ENCODE measurements at places on chromosomes 5 and 9.

DNA sequence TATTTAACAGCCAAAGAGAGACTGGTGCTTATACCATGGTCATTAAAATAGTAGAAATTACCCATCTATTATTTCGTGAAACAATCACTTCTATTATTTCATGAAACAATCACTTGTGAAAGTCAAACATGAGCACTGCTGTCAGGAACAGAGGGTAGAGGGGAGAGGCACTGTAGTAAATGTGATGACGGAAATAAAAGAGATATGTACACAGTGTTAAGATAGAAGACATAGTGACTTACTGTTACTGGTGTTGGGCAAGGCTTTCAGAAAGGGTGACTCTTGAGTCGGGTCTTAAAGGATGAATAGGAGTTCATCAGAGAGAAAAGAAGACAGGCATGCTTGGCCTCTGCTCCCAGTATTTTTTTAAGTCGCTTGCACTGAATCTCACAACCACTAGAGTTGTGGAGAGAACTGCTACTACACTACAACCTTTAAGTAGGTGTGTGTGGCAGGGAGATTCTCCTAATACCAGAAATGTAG lies 162.6 kb upstream of the GNA14 start:
- H3K27me3 ChIP-seq, result no peaks in the 10 kb centered on the region
- H3K27ac ChIP-seq, result no peak overlapping the region
- no peak for DNase-seq
- no peak overlapping the region for H3K4me3 ChIP-seq
- H3K4me1 ChIP-seq, result peaks cover 9% of the 10 kb centered on the region

GRCh38 chr5:129747572-129748407 lies at the start of gene MINAR2:
TSS of gene MINAR2 (plus strand) at chr5:129748094. CDS start at chr5:129748191, 97 bp downstream.
- DNase-seq, result no peak
- peaks cover 27% of the 10 kb centered on the region for H3K4me1 ChIP-seq

DNA sequence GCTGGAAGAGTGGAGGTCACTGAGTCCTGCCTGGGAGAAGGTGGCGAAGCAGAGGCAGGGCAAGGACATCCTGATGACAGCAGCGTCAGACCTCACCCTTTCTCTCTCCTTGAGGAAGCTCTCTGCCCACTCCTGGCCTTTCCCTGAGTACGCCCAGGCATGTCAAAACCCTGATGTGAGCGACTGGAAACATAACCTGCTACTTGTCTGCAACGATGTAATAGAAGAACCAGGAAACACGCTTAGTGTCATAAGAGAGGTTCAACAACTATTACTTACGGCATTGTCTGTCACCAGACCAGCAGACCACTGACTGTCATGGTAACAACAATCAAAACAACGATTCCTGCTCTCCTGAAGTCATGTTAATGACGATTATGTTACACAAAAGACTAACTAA lies 152.4 kb downstream of the ACTL7B start:
- no peak overlapping the region for H3K4me3 ChIP-seq
- H3K27me3 ChIP-seq, result peaks cover 5% of the 10 kb centered on the region
- no peaks in the 10 kb centered on the region for H3K36me3 ChIP-seq

- H3K27me3 ChIP-seq, result peaks cover 4% of the 10 kb centered on the region
- peaks cover 38% of the 10 kb centered on the region for H3K4me1 ChIP-seq
- H3K36me3 ChIP-seq, result no peaks in the 10 kb centered on the region
- no peak overlapping the region for H3K4me3 ChIP-seq
- no peak for DNase-seq
Measured at GRCh38 chr9:7984692-7985091, 185.1 kb upstream of the DMAC1 start.

- H3K36me3 ChIP-seq, result no peaks in the 10 kb centered on the region
- H3K4me1 ChIP-seq, result peaks cover 14% of the 10 kb centered on the region
- DNase-seq, result no peak
- no peaks in the 10 kb centered on the region for H3K27me3 ChIP-seq
- no peak overlapping the region for H3K4me3 ChIP-seq
- H3K27ac ChIP-seq, result no peak overlapping the region
Measured at GRCh38 chr5:6083311-6083978, 294.9 kb downstream of the MED10 start.

DNA sequence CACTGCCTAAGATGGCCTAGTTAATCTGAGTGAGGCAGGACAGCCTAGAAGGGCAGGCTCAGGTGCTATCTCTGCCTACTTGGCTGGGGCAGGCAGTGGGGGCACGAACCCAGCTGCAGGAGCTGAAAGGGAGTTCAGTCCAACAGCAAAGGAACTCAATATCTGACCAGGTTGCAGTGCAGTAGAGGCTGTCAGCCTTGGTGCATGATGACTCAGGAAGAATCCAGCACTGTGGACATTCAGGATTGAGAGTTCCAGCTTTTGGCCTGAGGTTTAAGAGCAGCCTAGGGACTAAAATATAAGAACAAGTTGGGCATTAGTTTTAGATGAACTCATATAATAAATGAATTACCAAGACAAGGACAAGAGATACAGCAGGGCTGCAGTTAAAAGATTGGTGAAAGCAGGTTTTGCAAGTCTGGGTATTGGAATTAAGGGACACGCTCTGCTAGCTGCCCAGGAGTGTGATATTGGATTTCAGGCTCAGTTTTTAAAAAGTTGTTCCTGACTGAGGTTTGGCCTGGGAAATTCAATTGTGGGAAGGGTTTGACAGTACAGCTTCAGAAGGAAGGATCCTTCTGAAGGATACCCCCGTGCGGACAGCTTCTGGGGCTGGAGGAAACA lies 64.7 kb upstream of the ATG10 start:
- H3K36me3 ChIP-seq, result no peaks in the 10 kb centered on the region
- DNase-seq, result no peak
- H3K4me1 ChIP-seq, result peaks cover 16% of the 10 kb centered on the region
- no peak overlapping the region for H3K4me3 ChIP-seq
- no peaks in the 10 kb centered on the region for H3K27me3 ChIP-seq

GRCh38 chr9:88537761-88538091 lies 2.7 kb downstream of the NXNL2 start:
- H3K27me3 ChIP-seq, result peaks cover 71% of the 10 kb centered on the region
- H3K4me3 ChIP-seq, result no peak overlapping the region
- H3K27ac ChIP-seq, result no peak overlapping the region
- peak; percentile 48 for DNase-seq

DNA sequence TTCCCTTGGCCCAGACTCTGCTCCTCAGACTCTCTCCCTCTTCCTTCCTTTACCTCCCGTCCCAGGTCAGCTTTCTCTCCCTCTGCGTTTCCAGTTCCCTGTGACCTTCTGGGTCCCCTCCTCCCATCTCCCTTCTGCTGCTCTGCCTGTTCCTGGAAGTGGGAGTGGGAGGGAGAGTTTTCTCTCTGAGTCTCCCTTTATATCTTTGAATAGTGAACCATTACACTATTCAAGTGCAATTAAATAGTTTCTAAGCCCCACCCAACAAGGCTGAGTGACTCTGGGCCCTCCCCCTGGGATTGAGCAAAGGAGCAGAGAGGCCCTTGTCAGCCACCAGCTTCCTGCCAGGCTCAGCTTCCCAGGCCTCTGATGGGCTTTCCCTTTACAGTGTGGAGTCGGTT lies 34.8 kb downstream of the THBS4 start:
- peaks cover 3% of the 10 kb centered on the region for H3K27me3 ChIP-seq
- DNase-seq, result no peak
- H3K4me1 ChIP-seq, result peaks cover 15% of the 10 kb centered on the region
- H3K36me3 ChIP-seq, result peaks cover 9% of the 10 kb centered on the region

- H3K4me1 ChIP-seq, result no peaks in the 10 kb centered on the region
- H3K4me3 ChIP-seq, result no peak overlapping the region
- no peaks in the 10 kb centered on the region for H3K27me3 ChIP-seq
Measured at GRCh38 chr5:120843390-120843980, 379.4 kb downstream of the PRR16 start.

- H3K4me1 ChIP-seq, result peaks cover 4% of the 10 kb centered on the region
- no peaks in the 10 kb centered on the region for H3K27me3 ChIP-seq
- H3K4me3 ChIP-seq, result no peak overlapping the region
- peaks cover 3% of the 10 kb centered on the region for H3K36me3 ChIP-seq
- no peak overlapping the region for H3K27ac ChIP-seq
Measured at GRCh38 chr9:8096091-8096490, 296.5 kb upstream of the DMAC1 start.

DNA sequence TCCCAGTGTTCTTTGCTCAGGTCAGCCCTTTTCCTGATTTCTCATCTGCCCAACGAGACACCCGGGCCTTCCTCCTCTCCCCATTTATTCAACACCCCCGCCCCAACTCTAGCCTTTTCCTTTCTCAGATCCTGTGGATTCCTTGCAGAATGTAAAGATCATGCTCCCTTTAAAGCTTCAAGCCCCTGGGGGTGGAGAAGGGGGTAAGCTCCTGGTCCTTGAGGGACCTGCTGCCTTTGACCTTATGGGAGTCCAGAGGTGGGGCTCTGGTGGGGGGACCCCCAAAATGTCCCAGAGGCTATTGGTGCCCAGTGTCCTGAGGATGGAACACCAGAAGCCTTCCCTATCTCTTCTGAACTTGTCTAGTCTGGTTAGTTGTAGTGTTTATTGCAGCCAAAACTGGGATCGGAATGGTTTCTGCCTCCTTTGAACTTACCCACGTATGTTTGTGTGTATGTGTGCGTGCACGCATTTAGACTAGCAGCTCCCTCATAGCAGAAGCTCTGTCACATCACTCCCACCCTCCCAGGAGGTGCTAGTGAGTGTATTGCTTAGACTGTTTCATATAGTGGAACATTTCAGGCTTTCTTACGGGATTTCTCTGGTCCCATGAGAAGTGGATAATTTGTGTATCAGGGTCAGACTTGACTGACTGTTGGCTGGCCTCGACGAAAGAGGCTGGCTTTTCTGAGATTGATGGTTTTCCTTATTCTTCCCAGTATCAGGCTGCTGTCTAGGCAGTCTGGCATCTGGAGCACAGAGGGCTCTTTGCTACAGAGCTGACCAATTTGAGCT lies 1.1 kb downstream of the GALNT10 start:
- peaks cover 70% of the 10 kb centered on the region for H3K4me1 ChIP-seq
- no peak for DNase-seq
- H3K27me3 ChIP-seq, result peaks cover 40% of the 10 kb centered on the region
- peaks cover 4% of the 10 kb centered on the region for H3K36me3 ChIP-seq
- H3K27ac ChIP-seq, result no peak overlapping the region
- H3K4me3 ChIP-seq, result peak overlapping the region; percentile 95

DNA sequence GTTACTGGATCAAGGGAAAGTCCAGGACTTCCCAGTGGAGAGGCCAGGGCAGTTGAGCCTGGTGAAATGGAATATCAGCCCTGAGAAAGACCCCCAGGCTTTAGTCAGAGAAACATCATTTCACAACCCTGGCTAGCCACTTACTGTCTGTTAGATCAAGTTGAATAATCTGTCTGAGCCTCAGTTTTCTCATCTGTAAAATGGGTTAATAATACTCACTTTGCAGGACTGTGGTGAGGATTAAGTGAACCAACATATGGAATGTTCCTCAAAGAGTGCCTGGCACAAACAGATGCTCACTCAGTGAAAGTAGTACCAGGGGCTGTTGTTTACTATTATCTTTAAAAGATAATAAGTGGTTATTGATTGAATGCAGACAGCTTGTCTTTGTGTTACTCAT lies 110.5 kb downstream of the SV2C start:
- H3K4me1 ChIP-seq, result no peaks in the 10 kb centered on the region
- H3K4me3 ChIP-seq, result no peak overlapping the region
- peaks cover 5% of the 10 kb centered on the region for H3K27me3 ChIP-seq
- H3K36me3 ChIP-seq, result no peaks in the 10 kb centered on the region
- no peak for DNase-seq
- no peak overlapping the region for H3K27ac ChIP-seq

DNA sequence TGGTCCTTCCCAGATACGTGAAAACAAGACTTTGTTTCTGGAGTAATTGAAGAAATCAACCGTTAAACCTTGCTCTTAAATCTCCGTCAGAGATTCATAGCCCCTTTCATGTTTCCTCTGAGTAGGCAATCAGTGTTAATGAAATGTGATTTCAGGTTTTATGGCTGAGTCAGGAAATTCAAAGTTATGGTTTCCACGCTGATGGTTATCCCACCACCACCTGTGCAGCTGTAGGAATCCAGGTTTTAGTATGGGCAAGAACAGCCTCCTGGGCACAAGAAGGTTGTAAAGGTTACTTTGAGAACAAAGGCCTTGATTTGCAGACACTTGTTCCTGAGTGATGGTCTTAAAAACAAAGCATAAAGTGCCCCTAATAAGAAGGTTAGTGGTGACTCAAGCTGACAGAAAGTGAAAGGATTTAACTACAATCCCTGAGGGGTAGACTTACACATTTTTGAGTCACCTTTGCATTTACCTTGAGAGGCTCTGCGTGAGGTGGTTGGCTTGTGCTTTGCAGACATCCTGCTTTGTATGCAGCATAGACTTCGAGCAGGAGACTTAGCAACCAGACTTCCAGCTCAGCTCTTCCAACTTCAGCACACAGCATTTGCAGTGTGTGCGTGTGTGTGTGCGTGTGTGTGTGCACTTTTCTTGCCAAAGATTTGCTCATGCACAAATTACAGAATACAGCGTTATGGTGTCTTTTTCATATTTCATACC lies 159.6 kb downstream of the TLE4 start:
- H3K4me3 ChIP-seq, result no peak overlapping the region
- H3K27me3 ChIP-seq, result no peaks in the 10 kb centered on the region
- DNase-seq, result no peak
- H3K4me1 ChIP-seq, result no peaks in the 10 kb centered on the region

DNA sequence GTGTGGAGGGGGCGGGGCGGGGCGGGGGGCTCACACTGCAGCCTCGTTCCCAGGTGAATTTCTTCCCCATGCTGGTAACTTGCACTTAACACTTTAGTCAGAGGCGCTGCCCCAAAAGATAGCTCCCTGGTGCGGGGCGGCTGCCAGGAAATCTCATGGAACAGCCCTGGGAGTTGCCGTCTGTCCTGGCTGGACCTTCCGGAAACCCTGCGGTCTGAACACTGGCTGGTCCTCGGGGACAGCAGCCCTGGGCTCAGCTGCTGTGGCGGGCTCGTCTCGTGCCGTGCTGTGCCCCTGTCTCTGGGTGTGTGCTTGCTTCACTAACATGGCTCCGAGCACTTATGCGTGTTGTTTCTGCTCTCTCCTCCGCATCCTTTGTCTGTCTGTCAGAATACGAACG lies 25.8 kb downstream of the PTGES2 start:
- H3K4me3 ChIP-seq, result peak overlapping the region; percentile 49
- peaks cover 10% of the 10 kb centered on the region for H3K36me3 ChIP-seq
- peaks cover 78% of the 10 kb centered on the region for H3K4me1 ChIP-seq
- DNase-seq, result no peak
- H3K27ac ChIP-seq, result peak overlapping the region; percentile 80

DNA sequence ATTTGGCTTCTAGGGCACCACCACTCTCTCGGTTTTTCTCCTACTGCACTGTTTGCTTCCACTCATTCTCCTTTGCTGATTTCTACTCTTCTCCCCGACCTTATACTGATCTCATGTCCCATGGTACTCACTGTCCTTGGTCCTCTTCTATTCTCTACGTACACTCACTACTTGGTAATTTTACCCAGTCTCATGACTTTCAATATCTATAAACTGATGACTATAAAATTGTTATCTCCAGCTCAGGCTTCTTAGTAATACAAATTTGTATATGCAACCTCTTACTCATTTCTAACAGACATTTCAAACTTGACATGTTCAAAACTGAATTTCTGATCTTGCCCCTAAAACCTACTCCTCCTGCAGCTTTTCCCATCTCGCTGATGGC lies 4.1 kb downstream of the RAPGEF6 start:
- no peak for DNase-seq
- no peak overlapping the region for H3K27ac ChIP-seq
- H3K4me3 ChIP-seq, result no peak overlapping the region
- H3K27me3 ChIP-seq, result no peaks in the 10 kb centered on the region
- H3K36me3 ChIP-seq, result peaks cover 12% of the 10 kb centered on the region
- H3K4me1 ChIP-seq, result peaks cover 11% of the 10 kb centered on the region
